ENCODE measurements at places on chromosomes 3 and 15. TPM values are rescaled to one million over a fixed set of nuclear protein-coding genes. Genes with fewer than 3 reads are reported as not detected.
A peak's percentile ranks its signal among the peaks of the same experiment; 100 is the strongest.

DNA sequence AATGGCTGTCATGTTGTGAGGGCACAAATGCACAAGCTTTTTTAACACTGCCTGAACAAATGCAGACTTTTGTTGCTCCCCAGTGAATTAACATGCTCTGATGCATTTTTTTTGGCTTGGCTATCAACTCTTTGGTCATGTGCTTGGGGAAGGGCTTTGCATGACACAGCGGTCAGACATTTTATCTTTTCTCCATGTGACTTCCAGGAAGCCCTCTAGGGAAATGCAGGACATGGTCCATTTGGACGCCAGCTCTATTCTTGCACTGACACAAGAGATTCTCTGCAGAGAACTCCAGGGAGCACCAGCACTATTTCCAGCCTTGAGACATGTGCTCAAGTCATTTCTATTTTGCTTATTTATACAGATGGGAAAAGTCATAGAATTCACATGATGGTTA is 46.2 kb downstream of the NEK11 start:
- no peak overlapping the region for H3K4me3 ChIP-seq
- no peaks in the 10 kb centered on the region for H3K36me3 ChIP-seq
- H3K27me3 ChIP-seq, result no peaks in the 10 kb centered on the region
- H3K27ac ChIP-seq, result no peak overlapping the region

GRCh38 chr15:90912770-90913075 is 9.6 kb downstream of the MAN2A2 start:
- no peak overlapping the region for H3K27ac ChIP-seq
- H3K27me3 ChIP-seq, result no peaks in the 10 kb centered on the region
- no peak for DNase-seq
- H3K4me3 ChIP-seq, result no peak overlapping the region

- no peak overlapping the region for H3K27ac ChIP-seq
- no peaks in the 10 kb centered on the region for H3K27me3 ChIP-seq
- H3K36me3 ChIP-seq, result no peaks in the 10 kb centered on the region
- no peak overlapping the region for H3K4me3 ChIP-seq
- H3K4me1 ChIP-seq, result no peaks in the 10 kb centered on the region
- no peak for DNase-seq
Observed at GRCh38 chr3:2645001-2645400, 465.2 kb downstream of the IL5RA start.

- peaks cover 5% of the 10 kb centered on the region for H3K4me1 ChIP-seq
- H3K27ac ChIP-seq, result no peak overlapping the region
- H3K4me3 ChIP-seq, result no peak overlapping the region
- H3K36me3 ChIP-seq, result no peaks in the 10 kb centered on the region
- peaks cover 31% of the 10 kb centered on the region for H3K27me3 ChIP-seq
- DNase-seq, result no peak
Observed at GRCh38 chr15:51098331-51098619, 3.6 kb upstream of the TNFAIP8L3 start.

DNA sequence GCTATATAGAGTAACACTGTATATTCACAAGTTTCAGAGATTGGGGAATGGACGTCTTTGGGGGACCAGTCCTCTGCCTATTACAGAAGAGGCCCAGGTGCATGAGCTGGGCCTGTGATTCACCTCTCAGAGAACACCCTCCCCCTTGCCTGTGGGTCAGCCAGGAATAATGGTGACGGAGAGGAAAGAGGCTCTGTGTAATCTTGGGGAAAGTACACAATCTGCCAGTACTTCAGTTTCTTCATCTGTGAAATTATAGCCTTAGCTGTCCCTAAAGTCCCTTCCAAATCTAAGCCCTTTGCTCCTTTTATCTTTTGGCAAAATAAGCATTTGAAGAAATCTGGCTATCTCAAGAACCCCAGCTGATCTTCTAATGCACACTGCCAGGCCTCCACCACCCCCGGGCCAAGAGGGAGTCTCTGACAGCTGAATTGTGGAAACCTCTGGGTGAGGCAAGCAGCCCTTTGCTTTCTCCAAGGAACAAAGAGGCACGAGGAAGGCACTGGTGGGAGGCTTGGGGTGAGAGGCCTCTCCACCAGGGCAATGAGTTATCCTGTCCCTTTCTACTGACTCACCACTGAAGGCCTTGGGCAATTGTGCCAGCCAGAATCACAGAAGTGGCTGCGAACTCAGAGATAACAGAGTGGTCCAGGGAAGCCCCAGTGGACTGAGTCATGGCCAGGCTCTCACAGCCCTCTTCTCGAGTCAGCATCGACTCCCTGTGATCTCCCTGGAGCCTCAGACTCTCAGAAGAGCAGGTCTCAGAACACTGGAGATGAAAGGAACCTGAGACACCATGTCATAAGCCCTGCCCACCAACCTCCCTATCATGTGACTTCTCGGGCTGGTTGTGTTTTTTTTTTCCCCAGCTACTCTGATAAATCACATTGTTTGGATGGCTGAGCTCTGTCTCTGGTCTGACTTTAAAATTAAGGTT is 31.8 kb downstream of the CCNL1 start:
- H3K27ac ChIP-seq, result peak overlapping the region; percentile 100
- H3K4me3 ChIP-seq, result peak overlapping the region; percentile 29
- peak; percentile 91 for DNase-seq
- peaks cover 98% of the 10 kb centered on the region for H3K4me1 ChIP-seq

GRCh38 chr3:74824366-74824765 is 209.9 kb upstream of the CNTN3 start:
- DNase-seq, result no peak
- no peak overlapping the region for H3K27ac ChIP-seq
- H3K36me3 ChIP-seq, result no peaks in the 10 kb centered on the region
- H3K4me3 ChIP-seq, result no peak overlapping the region
- H3K4me1 ChIP-seq, result no peaks in the 10 kb centered on the region

DNA sequence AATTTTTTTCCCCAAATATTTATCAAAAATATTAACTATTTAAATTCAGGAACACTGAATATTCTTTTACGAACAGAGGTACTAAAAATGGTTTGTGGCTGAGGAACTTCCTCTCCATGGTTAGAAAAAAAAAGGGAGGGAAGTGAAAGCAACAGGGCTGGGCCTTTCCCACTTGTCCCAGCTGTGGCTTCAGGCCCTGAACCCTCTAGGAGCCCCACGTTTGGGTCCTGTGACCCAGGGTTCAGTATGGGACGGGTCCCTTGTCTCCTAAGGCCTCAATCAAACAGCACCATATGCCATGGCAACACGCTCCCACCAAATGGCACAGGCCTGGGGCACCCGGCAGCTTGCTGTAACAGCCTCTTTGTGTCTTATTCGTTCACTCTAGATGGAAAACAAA is 32.4 kb downstream of the POC1A start:
- H3K4me1 ChIP-seq, result peaks cover 34% of the 10 kb centered on the region
- no peak for DNase-seq
- H3K27ac ChIP-seq, result no peak overlapping the region
- peaks cover 18% of the 10 kb centered on the region for H3K36me3 ChIP-seq
- H3K4me3 ChIP-seq, result no peak overlapping the region
- H3K27me3 ChIP-seq, result no peaks in the 10 kb centered on the region

- H3K27ac ChIP-seq, result no peak overlapping the region
- DNase-seq, result no peak
- H3K4me3 ChIP-seq, result no peak overlapping the region
- H3K4me1 ChIP-seq, result no peaks in the 10 kb centered on the region
Observed at GRCh38 chr3:62406945-62407344, 33.6 kb upstream of the FEZF2 start.

- H3K4me3 ChIP-seq, result no peak overlapping the region
- H3K4me1 ChIP-seq, result peaks cover 38% of the 10 kb centered on the region
- H3K27ac ChIP-seq, result peak overlapping the region; percentile 95
- H3K27me3 ChIP-seq, result no peaks in the 10 kb centered on the region
Observed at GRCh38 chr3:15646851-15647511, 45.4 kb downstream of the BTD start.

GRCh38 chr3:8539419-8539818 is 37.8 kb downstream of the LMCD1 start:
- H3K4me3 ChIP-seq, result no peak overlapping the region
- no peaks in the 10 kb centered on the region for H3K4me1 ChIP-seq
- H3K36me3 ChIP-seq, result no peaks in the 10 kb centered on the region

DNA sequence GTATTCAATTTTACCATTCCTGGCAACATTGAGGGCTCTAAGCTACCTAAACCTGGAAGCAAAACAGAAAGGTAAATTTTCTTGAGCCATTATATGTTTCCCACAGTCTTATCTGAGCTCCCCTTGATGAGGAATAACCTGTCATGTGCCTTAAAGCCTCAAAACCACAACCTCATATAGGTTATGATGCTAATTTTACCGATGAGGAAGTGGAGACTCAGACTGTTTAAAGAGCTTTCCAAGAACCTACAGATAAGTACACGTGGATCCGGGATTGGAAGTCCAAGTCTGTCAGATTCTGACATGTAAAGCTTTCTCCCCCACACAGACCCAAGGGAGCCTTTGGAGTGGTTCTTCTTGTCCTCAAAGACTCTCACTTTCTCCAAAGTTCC is 140.5 kb downstream of the SEMA6D start:
- H3K4me3 ChIP-seq, result no peak overlapping the region
- DNase-seq, result no peak
- H3K36me3 ChIP-seq, result no peaks in the 10 kb centered on the region
- H3K4me1 ChIP-seq, result no peaks in the 10 kb centered on the region
- no peaks in the 10 kb centered on the region for H3K27me3 ChIP-seq
- no peak overlapping the region for H3K27ac ChIP-seq

DNA sequence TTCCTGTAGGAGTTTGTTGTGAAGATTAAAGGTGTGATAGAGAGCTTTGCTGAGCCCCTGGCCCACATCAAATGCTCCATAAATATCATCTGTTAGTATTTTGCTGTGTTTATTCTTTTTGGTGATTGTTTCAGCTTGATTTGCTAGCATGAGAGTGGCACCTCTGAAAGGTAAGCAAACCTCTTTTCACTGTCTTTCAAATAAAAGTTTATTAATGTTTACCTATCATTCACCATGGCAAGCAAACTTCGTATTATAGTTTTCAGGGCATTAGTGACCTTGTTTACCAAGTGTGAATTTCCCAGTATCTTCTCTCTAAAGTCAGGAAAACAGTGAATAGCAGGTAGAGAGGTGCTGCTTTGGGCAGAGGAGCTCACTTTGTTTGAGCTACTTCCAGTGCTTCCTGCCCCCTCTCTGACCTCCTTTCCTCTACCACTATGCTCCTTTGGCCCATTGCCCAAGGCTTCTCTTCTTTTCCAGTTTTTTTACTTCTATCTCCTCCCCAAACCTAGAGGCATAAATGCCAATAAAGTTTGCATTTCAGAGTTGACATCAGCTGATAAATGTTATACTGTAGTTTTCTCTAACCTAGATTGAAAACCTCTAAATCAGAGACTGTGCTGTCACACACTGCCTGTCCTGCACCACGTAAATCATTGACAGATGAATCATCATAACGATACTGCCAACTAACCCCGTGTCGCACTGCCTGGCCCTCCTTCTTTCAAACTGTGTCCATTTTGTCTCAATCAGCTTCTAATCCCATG is 569.0 kb downstream of the TUSC7 start:
- no peak overlapping the region for H3K27ac ChIP-seq
- no peak overlapping the region for H3K4me3 ChIP-seq
- no peaks in the 10 kb centered on the region for H3K4me1 ChIP-seq
- no peaks in the 10 kb centered on the region for H3K27me3 ChIP-seq
- no peaks in the 10 kb centered on the region for H3K36me3 ChIP-seq
- DNase-seq, result no peak

GRCh38 chr3:152195206-152195605 is 73.5 kb upstream of the MBNL1 start:
- DNase-seq, result no peak
- no peaks in the 10 kb centered on the region for H3K27me3 ChIP-seq
- no peak overlapping the region for H3K27ac ChIP-seq
- no peaks in the 10 kb centered on the region for H3K36me3 ChIP-seq
- no peak overlapping the region for H3K4me3 ChIP-seq
- no peaks in the 10 kb centered on the region for H3K4me1 ChIP-seq

- no peak for DNase-seq
- H3K4me1 ChIP-seq, result peaks cover 2% of the 10 kb centered on the region
- no peaks in the 10 kb centered on the region for H3K27me3 ChIP-seq
- no peak overlapping the region for H3K4me3 ChIP-seq
- H3K27ac ChIP-seq, result no peak overlapping the region
Observed at GRCh38 chr15:99722406-99722805, 10.8 kb downstream of the LYSMD4 start.

DNA sequence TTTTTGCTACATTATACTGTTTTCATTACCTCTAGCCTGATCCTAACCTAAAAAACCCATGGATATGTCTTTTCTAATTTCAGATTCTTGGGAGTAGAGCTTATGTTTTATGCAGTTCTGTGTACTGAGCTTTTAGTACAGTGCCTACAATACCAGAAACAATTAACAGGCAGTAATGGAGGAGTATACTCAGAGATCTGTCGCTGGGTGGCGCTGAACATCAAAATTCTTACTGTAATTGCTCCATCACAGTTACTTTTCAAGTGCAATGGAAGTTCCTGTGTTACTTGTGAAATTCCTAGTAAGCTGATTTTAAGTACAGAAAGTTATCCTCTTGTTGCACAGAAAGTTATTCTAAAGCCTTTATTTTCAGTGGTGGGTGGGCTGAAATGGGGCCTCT is 66.9 kb downstream of the RNF13 start:
- peak; percentile 1 for DNase-seq
- H3K27me3 ChIP-seq, result no peaks in the 10 kb centered on the region
- no peak overlapping the region for H3K4me3 ChIP-seq
- H3K36me3 ChIP-seq, result peaks cover 3% of the 10 kb centered on the region
- no peaks in the 10 kb centered on the region for H3K4me1 ChIP-seq

DNA sequence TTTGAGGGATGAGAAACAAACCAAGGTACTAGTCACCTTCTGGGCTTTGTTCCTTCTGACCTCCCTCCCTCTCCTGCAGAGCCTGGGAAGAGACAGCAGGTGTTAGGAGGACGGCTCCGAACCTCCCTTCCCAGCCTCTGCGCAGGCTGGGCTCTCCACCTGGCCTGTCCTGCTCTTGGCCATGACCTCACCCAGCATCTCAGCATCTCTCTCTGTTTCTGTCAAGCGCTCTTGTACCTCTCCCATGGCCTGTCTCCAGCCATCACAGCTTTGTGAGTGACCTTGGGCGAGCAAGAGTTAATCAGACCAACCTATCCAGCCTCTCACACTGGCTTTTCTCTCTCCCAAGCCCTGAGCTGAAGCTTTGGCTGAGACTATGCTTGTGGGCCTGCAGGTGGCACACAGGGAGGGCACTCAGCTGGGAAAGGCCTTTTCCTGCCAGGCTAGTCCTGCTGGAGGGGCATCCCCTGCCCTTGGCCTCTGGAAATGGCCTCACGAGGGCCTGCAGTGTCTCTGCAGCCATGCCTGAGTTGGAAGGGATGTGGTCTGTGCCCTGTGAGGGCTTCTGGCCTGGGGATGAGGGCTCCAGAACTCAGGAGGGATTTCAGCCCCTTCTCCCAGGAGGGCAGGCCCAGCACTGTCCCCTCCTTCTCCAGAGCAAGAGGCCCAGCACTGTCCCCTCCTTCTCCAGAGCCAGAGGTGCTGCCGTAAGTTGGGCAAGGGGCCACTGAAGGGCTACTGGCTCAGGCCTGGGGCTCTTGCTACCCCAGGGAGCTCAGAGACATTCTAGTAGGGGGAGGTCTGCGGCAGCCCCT is 2.1 kb downstream of the CHST13 start:
- peaks cover 32% of the 10 kb centered on the region for H3K27me3 ChIP-seq
- H3K4me3 ChIP-seq, result no peak overlapping the region
- DNase-seq, result no peak

- H3K4me1 ChIP-seq, result peaks cover 25% of the 10 kb centered on the region
- no peak overlapping the region for H3K4me3 ChIP-seq
- no peak overlapping the region for H3K27ac ChIP-seq
- no peaks in the 10 kb centered on the region for H3K36me3 ChIP-seq
- no peaks in the 10 kb centered on the region for H3K27me3 ChIP-seq
Observed at GRCh38 chr15:75721480-75721922, 8.9 kb upstream of the CSPG4 start.

SUCNR1 gene
- polyA plus RNA-seq, result not detected

RARRES1 gene
- not detected for polyA plus RNA-seq

FES gene
- polyA plus RNA-seq, result 0.24 TPM

WDR93 gene
- polyA plus RNA-seq, result 0.05 TPM

LIPC gene
- not detected for polyA plus RNA-seq

ANP32A gene
- polyA plus RNA-seq, result 41.5 TPM

RLBP1 gene
- polyA plus RNA-seq, result not detected

CCR4 gene
- not detected for polyA plus RNA-seq

ACP3 gene
- polyA plus RNA-seq, result 1.0 TPM

DPPA2 gene
- not detected for polyA plus RNA-seq

All from keratinocyte (primary cell).